ENCODE measurements at places on chromosomes 1 and 21.

GRCh38 chr1:86201311-86201710, 44.7 kb upstream of the COL24A1 start:
- no peak for DNase-seq

GRCh38 chr21:37063433-37063832, 9.4 kb downstream of the PIGP start:
- no peak for DNase-seq

DNA sequence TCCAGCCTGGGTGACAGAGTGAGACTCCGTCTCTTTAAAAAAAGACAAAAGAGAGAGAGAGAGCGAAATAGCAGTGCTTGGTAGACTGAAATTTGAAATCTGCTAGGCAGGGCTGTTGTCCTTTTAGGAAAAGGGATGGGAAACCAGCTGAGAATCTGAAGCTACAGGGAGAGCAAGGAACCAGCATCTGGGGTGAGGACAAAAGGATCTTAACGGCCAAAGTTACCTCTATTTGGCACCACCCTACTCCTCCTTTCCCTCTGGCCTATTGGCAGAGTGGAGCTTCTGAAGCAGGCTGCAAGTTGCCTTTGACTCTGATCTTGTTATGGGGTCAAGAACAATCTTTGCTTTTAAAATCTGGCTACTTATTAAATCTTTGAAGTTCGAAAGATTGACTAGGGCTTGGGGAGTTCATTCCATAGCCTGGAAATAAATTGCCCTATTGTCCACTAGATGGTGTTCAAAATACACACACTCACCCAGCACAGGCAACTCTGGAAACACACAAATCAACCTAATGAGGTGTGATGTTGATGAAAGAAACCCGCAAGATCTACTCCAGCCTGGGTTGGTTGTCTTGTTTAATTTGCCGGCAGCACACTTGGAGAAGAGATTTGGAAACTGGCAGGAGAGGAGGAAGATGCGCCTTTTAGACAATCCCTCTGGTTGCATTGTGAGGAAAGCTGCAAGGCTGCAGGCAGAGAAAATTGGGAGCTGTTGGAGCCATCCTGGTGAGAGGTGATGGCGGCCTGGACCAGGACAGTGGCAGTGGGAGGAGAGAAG, 16.5 kb upstream of the PARP1 start:
- peak; percentile 78 for DNase-seq

GRCh38 chr1:23395154-23395724, 25.6 kb upstream of the ZNF436 start:
- DNase-seq = no peak

DNA sequence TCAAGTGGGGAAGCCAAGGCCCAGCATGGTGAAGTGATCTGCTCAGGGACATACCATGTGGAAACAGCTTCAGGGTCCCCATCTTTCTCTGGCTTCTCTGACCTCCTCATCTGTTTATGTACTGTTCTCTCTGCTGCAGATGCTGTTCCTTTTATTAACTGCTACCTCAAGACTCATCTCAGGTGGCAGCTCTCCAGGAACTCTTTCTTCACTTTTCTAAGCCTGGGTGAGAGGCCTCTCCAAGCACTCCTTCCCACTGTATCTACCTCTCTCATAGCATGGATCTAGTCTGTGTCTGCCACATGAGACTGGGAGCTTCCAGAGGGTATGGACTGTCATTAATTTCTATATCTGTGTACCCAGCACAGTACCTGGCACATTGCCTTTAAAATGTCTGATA, 73.4 kb upstream of the PPM1J start:
- DNase-seq = no peak
